NCI-H748 treated with DMSO at 0.1 percent for 48 hours (cell line): ENCODE measurements at places on chromosomes 2 and 18.

DNA sequence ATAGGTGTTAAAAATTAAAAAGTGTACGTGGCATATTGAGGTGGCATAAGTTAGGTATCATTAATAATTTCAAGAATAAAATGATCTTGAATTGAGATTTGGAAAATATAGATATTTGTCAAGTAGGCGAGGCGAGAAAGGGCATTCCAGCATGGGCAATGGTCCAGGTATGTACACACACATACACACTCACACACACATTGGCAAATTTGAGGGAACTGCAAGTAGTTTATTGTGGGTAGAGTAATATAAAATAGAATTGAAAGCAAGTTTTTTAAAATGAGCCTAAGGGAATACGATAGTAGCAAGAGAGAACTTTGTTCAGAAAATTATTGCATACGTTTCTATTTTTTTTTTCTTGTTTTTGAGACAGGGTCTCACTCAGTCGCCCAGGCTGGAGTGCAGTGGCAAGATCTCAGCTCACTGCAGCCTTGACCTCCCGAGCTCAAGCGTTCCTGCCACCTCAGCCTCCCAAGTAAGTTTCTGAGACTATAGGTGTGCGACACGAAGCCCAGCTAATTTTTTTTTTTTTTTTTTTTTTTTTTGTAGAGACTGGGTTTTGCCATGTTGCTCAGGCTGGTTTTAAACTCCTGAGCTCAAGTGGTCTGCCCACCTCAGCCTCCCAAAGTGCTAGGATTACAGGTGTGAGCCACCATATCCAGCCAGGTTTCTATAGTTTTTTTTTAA, 96.7 kb upstream of the SLC39A10 start:
- no peak for DNase-seq

- no peak for DNase-seq
Measured at GRCh38 chr2:109604597-109604996, 9.2 kb downstream of the SEPTIN10 start.

GRCh38 chr2:183037553-183038340, 510 bp downstream of the NCKAP1 start:
- DNase-seq: peak; percentile 47

GRCh38 chr18:50727721-50728471, 91.9 kb downstream of the MRO start:
- no peak for DNase-seq

DNA sequence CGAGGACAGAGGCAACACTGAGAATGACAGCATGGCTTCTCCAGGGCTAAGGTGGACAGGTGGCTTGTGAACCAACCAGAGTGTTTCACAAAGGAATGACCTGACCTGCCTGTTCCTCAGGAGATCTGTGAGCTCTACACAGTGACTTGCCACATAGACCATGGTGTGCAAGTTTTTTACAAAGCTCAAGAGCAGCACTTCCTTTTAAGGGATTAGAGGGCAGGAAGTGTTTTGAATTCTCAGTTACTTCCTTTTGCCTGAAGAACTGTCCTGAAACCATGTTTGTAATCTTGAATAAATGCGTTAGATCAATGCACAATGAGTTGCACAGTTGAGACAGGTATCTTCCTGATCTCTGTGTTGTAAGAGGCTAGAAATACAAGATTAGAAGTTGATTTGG, 421.9 kb downstream of the THSD7B start:
- DNase-seq: no peak

DNA sequence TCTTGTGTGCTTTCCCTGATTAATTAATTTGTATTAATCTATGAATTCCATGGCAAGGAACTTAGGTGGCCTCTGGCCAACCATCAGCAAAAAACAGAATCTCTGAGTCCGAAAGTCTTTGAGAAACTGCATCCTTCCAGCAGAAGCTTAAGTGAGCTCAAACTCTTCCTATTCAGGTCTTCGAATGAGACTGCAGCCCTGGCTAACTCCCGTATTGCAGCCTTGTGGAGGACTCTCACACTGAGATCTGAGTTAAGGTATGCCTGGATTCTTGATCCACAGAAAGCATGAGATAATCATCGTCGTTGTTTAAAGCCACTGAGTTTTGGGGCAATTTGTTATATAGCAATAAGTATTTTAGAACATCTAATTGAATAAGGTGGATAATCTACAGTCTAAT, 1143.9 kb upstream of the NXPH2 start:
- DNase-seq: no peak

- DNase-seq: no peak
Measured at GRCh38 chr18:48914581-48915251, 36.0 kb downstream of the SMAD7 start.

DNA sequence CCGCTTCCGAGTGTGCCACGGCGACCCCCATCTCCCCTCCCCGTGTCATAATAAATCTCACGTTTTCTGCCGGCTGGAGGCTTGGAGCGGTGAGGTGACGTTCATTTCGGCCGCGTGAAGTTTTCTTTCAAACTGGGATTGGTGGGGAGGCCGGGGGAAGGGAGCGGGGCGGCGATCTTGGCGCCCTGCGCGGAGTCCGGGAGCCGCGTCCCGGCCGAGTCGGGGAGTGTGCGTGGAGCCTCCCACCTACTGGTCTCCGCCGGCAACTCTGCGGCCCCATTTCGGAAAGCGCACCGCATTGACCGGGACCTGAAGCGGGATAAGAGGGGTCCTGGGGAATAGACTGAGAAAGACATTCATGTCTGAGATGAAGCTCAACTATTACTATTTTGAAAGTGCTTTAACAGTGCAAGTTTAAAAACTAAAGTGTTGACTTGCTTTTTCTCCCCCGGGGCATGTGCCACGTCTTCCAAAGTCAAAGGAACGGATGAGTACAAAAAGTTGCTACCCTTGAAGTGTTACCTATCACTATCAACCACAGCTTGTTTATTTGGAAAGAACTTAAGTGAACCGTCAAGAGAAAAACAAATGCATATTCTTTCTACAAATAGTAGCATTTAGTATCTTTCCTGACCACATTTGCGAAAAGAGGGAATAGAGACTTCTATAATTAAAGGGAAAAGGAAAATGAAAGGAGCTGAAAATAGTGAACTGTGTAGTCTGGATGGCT, 818 bp upstream of the IKZF2 start:
- peak; percentile 28 for DNase-seq

DNA sequence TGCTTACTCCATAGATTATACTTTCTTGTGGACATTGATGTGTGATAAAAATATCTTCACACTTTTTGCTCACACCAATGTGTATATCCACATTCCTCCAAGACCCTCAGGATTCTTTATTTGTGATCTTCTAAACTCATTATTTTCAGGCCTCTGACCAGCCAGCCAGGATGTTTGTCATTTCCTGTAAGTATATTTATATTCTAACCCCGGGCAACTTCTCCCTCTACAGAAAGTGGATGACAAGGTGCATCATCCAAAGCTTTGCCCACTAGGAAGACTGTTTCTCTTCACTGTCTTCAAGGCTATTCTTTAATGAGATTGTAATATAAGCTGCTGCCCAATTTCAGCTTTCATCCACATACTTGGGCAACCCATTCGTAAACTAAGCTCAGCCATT, 3.6 kb upstream of the CWC22 start:
- DNase-seq: no peak

DNA sequence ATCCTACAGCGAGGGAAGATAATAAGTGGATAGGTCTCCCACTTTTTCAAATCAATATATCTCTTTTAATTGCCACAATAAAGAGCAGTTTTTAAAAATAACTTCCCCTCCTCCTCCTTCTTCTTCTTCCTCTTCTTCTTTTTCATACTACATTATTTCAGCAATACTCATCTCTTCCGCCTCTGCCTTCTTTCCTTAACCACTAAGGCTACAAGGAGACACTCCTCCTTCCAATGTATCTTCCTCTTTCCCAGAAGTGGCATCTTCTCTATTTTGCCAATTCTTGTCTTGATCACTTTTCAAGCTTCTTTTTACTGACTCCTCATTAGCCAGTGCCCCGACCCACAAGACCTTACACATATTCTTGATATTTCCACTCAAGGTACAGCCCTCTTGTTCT, 546.6 kb upstream of the CHAC2 start:
- DNase-seq: no peak

- no peak for DNase-seq
Measured at GRCh38 chr18:35578481-35578880, 3.1 kb upstream of the GALNT1 start.

- DNase-seq: peak; percentile 39
Measured at GRCh38 chr2:198314559-198315153, 510.3 kb downstream of the PLCL1 start.

- DNase-seq: no peak
Measured at GRCh38 chr2:154532763-154533162, 165.7 kb upstream of the KCNJ3 start.

- no peak for DNase-seq
Measured at GRCh38 chr2:20035955-20036666, 15.3 kb downstream of the LAPTM4A start.

DNA sequence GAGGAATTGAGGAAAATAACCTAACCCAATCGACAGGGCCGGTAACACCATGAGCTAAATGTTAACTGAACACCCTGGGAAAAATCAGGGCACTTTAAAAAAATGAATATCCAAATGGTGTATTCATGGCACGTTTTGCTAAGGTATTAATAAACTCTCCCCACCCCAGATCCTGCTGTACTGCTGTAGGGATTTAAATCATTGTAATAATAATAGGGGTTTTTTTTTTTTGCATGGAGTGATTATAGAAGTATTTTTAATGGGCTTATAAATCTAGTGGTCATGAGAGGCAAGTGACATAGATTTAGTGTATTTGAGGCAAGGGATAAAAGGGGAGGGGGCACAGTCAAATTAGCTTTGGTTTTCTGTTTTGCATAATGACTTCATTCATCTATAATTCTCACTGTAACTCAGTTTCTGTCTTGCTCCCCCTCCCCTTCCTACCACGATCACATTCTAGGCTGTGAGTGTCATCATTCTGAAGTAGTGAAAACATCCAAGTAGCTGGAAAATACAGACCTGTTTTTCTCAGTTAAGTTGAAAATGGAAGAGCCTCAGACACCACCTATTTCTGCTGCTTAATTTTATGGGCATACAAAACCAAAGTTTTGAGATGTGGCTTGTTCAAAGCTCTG, 18.2 kb upstream of the MGAT5 start:
- DNase-seq: no peak

DNA sequence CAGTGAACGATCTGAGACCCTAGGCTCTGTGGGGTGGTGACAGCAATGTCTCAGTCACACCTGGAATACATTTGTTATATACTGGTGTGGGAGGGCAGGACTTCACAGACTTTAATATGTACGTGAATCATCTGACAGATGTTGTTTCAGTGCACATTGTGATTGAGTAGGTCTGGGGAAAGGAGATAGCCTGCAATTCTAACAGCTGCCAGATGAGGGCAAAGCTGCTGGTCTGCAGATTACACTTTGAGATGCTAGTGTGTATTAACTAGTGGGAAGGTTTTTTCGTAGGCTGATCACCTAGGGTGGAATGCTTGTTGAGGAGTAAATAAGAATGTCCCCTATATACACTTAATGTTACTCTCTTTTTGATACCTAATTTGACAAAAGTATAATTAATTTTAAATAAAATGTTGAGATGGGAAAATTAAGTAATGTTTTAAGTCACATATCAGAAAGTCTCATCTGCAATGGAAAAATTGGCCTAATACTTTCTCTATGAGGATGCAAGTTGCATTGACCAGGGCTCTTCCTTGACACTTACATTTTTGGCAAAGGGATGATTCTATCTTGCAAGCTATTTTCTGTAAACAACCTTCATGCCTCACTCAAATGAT, 496.9 kb upstream of the HNMT start:
- DNase-seq: peak; percentile 12

GRCh38 chr2:12642859-12643258, 73.9 kb upstream of the TRIB2 start:
- no peak for DNase-seq

DNA sequence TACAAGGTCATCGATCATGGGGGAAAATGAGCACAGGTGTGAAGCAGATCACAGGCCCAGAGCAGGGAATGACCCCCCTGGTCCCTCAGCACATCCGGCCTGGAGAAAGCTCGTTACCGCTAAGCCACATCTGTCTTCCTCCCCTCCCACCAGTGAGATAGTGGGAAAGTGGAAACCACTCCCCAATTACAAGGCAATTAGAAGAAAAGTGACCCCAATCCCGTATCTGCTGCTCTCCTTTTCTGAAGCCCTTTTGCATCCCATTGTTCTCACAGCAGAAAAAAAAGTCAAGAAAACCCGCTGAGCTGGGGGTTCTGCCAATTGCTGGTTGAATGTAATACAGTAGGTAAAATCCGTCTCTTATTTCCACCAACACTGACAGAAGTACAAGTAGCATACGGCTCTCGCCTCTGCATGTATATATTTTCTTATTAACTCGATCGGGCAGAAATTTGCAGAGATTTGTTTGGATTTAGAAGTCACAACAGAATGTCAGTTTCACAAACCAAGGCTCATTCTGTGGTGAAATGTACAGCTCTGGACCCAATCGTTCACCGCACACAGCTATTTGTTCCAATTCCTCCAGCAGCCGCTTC, 287.0 kb downstream of the TCF4 start:
- no peak for DNase-seq

DNA sequence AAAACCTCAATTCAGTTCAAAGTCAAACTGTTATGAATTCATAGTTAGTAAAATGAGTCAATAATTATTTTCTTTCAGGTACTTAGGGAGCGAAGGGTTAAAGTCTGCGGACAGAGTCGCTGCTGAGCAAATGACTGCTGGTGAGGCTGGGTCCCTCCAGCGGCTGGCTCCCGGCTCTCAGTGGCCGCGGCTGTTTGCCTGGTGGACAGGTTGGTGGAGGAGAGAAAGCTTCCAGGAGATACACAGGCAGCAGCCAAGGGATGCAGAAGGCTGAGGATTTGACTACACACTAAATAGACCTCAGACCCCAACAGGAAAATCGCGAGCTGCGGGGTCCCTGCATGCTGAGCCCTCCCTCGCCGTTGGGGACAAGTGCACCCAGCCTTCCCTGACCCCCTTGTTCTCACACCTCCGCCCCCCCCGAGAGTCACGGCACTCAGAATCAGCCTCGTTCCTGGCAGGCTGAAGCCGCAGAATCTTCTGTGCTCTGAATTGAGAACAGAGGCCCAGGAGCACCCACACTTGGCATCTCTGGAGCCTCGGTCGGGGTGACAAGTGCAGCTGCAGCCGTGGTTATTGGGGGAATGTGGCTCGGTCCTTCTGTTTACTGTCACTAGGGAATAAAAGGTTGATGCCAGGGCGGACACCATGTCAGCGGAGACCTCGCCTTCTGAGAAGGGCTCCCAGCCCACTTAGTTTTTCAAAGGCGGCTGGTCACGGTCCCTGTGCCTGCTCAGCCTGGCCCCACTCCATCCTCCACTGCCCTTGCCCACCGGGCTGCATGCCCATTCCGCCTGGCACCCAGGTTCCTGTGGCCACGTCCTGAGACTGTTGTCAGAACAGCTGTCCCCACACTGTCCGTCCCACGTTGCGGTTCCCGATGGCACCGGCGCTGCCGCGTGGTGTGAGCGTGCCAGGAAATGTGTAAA, 74.0 kb downstream of the SLC66A2 start:
- no peak for DNase-seq

GRCh38 chr18:68841301-68841700, 43.4 kb downstream of the CCDC102B start:
- DNase-seq: no peak

- no peak for DNase-seq
Measured at GRCh38 chr2:201406077-201406662, 45.1 kb downstream of the TRAK2 start.

DNA sequence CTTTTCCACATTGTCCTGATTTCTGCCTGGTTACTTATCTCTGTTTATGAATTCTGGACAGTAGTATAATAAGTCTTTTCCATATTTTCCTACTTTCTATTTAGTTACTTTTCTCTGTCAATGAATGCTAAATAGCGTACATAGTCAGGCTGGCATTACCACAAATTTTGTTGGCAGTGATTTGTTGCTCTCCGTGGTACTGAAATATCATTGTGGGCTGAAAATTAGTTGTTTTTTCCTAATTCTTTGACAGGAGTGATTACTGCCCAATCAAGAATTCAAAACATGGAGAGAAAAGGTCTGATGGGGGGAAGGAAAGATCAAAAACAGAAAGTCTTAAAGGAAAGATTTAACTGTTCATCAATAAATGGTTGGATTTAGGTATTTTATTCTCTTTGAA, 7.7 kb upstream of the GALNT13 start:
- no peak for DNase-seq
